ENCODE measurements at places on chromosomes 16 and 17. TPM values are rescaled to one million over a fixed set of nuclear protein-coding genes. Genes with fewer than 3 reads are reported as not detected.

TM4SF5 gene
- not detected for total RNA-seq

SLC16A13 gene
- total RNA-seq, result 1.7 TPM

RNF112 gene
- total RNA-seq, result 1.6 TPM

INCA1 gene
- 0.32 TPM for total RNA-seq

CAVIN1 gene
- 235 TPM for total RNA-seq

WDR45B gene
- total RNA-seq, result 77.8 TPM

TNK1 gene
- total RNA-seq, result 0.65 TPM

KRT33B gene
- not detected for total RNA-seq

ALOX15B gene
- total RNA-seq, result 0.80 TPM

OR3A3 gene
- not detected for total RNA-seq

DHX40 gene
- 31.8 TPM for total RNA-seq

GUCY2D gene
- total RNA-seq, result under 0.01 TPM

SMIM22 gene
- not detected for total RNA-seq

SPATA22 gene
- total RNA-seq, result 0.52 TPM

WNT9B gene
- total RNA-seq, result not detected

ALDH3A1 gene
- not detected for total RNA-seq

KRTAP3-1 gene
- total RNA-seq, result not detected

ANKRD40CL gene
- not detected for total RNA-seq

SDR42E1 gene
- 0.65 TPM for total RNA-seq

SLX4 gene
- total RNA-seq, result 3.5 TPM

MARCHF10 gene
- not detected for total RNA-seq

CDR2L gene
- total RNA-seq, result 29.2 TPM

ASGR2 gene
- not detected for total RNA-seq

PRSS53 gene
- 8.1 TPM for total RNA-seq

NEUROD2 gene
- total RNA-seq, result not detected

KRT20 gene
- not detected for total RNA-seq

MSLN gene
- total RNA-seq, result not detected

C16orf89 gene
- total RNA-seq, result 0.80 TPM

LRRC75A gene
- total RNA-seq, result not detected

TEKT3 gene
- total RNA-seq, result not detected

IGFBP4 gene
- total RNA-seq, result 1,753 TPM

DPEP3 gene
- total RNA-seq, result not detected

PIRT gene
- not detected for total RNA-seq

CLEC18B gene
- not detected for total RNA-seq

ZNF263 gene
- 34.6 TPM for total RNA-seq

KRT34 gene
- total RNA-seq, result 8.0 TPM

ZNF423 gene
- 1.0 TPM for total RNA-seq

TBX6 gene
- 0.13 TPM for total RNA-seq

C16orf90 gene
- not detected for total RNA-seq

CA5A gene
- not detected for total RNA-seq

NLRC3 gene
- not detected for total RNA-seq

MT4 gene
- not detected for total RNA-seq

TBC1D3E gene
- not detected for total RNA-seq

PRSS27 gene
- 0.13 TPM for total RNA-seq

NOTUM gene
- 0.13 TPM for total RNA-seq

PLA2G10 gene
- total RNA-seq, result not detected

RAC3 gene
- 25.0 TPM for total RNA-seq

RHBDL1 gene
- total RNA-seq, result 2.1 TPM

SNX11 gene
- 12.3 TPM for total RNA-seq

PRR35 gene
- not detected for total RNA-seq

CYB561 gene
- total RNA-seq, result 3.4 TPM

MEIOC gene
- total RNA-seq, result 0.13 TPM

NME2 gene
- 883 TPM for total RNA-seq

Measured in epithelial cell of alveolus of lung (primary cell).